Fibroblast of upper back skin (primary cell): ENCODE measurements at places on chromosomes 16 and 17.

- no peak for DNase-seq
Observed at GRCh38 chr17:41652461-41652970, 28.1 kb upstream of the KRT17 start.

GRCh38 chr16:50407351-50407750 lies 38.6 kb upstream of the BRD7 start:
- DNase-seq = no peak

DNA sequence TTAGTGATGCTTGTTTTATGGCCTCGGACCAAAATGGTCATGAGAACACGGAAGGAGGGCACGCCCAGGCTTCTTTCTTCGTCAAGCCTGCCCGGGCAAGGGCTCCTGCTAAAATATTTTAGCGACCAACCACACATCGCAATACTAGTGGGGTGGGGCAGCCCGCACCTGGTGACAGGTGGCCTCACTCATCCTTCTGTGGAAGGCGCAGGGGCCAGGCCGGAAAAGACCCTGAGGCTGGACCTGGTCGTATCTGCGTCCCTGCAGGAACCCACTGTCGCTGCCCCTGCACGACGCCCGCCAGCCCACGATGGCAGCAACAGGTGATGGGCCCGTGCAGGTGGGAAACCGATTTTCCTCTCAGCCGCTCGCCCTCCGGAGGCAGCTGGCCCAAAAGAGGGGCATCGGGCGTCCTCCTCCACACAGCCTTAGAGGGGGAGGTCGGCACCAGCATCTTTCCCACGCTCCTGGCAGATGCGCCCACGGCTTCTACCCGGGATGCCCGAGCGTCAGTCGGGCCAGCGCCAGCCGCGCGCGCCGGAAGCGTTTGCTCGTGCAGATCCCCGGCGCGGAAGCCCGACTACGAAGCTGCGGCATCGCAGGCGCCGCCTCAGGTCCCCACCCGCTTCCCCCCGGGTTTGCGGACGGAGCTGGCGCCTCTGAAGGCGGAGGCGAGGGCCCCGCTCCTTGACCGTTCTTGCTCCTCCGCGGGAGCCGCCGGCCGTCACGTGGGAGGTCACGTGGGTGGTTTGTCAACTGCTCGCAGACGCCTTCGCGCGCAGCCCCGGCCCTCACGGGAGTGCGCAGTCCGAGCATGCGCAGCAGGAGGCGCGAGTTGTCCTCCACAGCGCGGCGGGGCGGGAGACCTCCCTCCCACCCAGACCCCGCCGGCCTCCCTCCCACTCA lies 22.8 kb upstream of the FOXK2 start:
- DNase-seq = peak; percentile 92

DNA sequence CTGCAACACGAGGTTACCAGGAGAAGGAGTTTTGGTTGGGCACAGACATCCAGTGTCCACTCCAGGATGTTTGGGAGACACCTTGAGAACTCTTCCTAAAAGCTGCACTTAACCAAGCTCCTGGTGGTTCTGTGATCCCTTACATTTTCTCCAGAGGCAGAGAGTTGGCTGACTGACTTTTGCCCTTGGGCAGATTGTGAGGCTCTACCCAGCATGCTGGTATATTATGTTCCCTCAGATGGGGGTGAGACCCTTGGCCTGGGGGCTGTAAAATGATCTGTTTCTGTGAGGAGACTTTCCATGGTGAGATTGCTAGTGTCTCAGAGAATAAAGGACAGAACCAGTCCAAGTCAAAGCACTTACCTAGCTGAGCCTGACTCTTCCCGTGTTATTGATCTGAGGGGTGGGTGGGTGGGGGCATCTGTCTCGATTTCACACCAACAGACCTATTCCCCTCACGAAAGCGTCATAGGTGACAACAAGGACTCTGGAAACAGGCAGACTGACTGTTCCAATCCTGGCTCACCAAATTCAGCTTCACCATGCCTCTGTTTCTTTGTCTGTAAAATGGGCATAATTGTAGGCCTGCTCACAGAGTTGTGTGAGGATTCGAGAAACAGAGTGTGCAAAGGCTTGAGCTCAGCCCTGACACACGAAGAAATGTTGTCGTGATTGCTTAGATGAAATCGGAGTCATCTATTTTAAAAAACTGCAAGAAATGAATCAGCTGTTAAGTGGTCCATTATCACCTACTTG lies 12.2 kb downstream of the USB1 start:
- DNase-seq = no peak

DNA sequence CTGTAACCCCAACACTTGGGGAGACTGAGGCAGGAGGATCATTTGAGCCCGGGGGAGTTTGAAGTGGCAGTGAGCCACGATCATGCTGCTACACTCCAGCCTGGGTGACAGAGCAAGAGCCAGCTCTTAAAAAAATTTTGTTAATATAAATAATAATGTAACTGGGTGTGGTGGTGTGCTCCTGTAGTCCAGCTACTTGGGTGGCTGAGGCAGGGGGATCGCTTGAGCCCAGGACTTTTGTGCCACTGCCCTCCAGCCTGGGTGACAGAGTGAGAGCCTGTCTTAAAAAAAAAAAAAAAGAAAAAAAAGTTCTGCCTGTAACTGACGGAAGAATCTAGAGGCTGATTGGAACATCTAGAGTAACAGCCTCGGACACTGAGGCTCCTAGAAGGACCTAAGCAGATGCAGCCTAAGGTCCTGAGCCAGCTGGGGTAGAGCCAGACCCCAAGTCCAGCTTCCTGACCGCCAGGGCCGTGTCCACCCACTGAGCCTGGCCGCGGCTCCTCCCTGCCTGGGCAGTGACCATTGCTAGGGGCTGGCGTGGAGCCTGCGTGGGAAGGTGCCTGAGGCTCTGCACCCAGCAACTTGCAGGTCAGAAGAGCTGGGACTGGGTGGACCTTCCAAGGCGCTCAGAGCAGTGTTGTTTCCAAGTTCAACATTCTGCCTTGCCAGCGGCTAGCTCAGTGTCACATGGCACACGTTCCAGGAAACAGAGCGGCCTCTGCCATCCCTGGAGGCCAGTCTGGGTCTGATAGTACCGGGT lies 209.4 kb upstream of the CIBAR2 start:
- peak; percentile 65 for DNase-seq
